ENCODE measurements at places on chromosomes 2 and 18. TPM values are rescaled to one million over a fixed set of nuclear protein-coding genes. Genes with fewer than 3 reads are reported as not detected.
A peak's percentile ranks its signal among the peaks of the same experiment; 100 is the strongest.

The SMYD1 gene
- total RNA-seq = under 0.01 TPM

The VWA3B gene
- total RNA-seq = not detected

The SFT2D3 gene
- 4.7 TPM for total RNA-seq

The HOXD11 gene
- total RNA-seq = 26.4 TPM

- DNase-seq = no peak
Measured at GRCh38 chr2:37820471-37820986, 104.6 kb upstream of the RMDN2 start.

DNA sequence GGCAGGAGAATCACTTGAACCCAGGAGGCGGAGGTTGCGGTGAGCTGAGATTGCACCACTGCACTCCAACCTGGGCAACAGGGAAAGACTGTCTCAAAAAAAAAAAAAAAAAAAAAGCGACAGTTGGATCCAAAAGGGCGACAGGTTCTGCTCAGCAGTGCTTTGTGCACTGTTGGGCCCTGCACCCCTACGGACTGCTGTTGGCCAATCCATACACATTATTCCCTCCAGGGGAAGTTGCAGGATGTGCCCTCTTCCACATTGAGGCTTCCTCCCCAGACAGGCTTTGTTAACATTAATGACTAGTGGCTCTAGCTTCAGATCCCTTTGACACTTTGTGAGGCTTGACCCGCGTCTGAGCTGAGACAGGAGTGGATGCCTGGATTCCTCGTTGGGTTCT is 9.4 kb downstream of the NT5DC4 start:
- no peak for DNase-seq

DNA sequence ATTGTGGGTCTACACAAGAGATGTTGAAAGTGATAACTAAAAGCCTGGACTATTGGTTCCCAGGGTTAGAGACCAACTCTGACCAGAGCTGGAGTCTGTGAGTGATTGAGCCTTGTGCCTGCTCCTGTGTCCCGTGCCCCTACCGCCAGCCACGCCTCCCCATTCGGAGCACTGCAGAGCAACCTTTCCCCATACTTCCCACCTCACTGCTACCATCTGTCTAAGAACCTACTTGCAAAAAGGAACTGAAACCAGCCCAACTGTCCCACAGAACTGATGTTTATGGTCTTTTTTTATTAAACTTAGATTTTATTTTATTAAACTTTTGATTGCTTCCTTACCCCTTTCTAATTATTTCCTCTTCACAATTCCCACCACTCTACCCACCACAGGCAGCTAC is 300.3 kb upstream of the MGAT5 start:
- no peak for DNase-seq

DNA sequence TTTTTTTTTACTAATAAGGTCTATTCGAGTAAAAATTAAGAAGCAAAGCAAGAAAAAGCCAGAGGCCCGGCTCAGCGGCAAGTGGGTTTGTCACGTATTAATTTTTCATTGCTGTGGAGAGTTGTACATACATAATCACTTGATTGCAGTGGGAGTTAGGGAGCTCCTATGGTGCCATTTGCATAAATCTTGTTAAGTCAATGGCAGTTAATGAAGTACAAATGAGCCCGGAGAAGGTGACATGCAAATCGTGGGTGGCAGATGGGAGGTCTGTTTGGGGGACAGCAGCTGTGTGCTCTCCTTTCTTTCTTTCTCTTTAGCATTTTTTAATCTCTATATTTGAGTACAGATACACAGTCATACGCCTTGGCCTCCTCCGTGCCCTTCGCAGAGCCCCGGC is 317.0 kb downstream of the AGAP1 start:
- no peak for DNase-seq

GRCh38 chr18:38981389-38981788 is 1415.8 kb upstream of the CELF4 start:
- DNase-seq = no peak

- peak; percentile 36 for DNase-seq
Measured at GRCh38 chr2:110219496-110220189, 7.3 kb upstream of the MTLN start.

DNA sequence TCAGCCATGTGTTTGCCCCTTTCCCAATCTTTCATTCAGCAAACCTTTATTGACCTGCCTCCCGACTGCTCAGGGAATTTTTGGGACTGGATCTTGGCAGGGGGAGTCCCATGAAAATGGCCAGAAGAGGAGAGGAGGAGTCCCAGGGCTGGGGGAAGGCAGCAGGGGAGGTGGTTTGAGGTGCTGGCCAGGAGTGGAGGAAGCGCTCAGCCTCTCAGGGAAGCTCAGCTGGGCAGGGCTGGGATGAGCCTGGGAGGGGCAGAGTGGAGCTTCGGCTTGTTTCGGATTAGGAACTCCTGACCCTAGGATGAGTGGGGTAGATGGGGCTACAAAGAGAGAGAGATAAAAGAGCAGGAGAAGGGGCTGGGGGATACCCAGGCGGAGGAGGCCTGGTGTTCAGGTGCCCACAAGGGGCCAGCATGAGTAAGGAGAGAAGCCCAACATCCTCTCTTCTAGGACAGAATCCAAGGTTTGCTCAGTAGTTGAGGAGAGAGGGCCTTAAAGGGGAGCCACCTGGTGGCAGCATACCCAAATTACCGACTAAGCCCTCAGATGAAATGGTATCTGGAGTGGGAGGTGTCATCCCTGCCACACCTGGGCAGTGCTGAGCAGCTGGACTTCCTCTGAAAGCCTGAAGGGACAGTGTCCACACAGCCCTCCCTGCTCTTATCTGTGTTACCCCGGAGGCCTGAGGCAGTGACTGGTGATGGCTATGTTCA is 91.1 kb downstream of the INHBB start:
- peak; percentile 20 for DNase-seq

DNA sequence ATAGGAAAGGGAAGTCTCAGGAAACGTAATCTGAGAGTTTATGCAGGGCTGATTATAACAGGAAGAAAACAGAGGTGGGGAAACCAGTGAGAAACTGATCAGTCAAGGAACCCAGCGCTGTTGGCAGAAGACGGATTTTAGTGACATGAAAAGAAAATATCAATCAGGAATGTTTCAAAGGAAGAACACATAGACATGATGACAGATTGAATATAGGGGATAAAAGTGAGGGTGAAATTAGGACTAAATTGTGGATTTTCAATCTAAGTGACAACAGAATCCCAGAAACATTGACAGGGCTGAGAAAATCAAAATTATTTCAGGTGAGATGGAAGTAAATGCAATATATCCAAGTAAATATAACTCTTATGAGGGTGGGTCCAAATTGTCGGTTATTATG is 199.8 kb upstream of the CCDC150 start:
- DNase-seq = no peak

DNA sequence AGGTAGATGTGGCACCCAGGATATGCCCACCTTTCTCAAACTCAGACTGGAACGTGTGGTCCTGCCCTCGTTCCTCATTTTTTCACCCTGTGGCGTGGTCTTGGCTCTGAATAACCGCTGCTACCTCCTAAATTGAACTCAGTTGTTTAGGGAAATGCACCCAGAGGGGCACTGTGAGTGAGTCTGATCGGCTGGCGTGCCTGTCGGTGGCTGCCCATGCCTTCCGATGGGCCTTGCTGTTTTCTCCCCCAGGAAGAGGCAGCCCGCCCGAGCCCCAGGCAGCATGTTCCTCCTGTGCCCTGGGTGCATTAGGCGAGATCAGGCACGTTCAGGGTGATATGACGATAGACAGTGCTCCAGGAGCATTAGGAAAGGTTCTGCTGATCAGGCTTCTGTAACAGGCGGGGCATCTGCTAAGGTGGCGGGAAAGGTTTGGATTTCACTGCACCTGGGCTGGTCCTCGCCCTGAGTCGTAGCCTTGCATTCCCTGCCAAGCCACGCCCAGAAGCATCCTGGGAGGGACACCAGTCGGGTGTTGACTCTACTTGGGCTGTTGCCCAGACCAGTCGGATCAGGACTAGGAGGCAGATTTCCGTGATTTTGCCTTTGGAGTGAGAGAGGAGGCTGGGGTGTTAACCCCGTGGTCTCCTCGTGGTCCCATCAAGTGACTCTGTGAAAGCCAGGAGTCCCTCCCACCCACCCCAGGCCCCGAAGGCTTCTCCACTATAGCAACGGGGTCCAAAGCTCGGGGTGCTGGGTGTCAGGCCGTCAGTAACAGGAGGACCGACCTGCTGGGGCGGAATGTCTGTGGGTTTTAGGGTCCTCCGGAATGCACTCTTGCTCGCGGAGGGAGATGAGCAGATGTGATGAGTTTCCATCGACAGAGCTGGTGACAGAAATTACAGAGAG is 75.1 kb downstream of the SH3BP4 start:
- peak; percentile 27 for DNase-seq

DNA sequence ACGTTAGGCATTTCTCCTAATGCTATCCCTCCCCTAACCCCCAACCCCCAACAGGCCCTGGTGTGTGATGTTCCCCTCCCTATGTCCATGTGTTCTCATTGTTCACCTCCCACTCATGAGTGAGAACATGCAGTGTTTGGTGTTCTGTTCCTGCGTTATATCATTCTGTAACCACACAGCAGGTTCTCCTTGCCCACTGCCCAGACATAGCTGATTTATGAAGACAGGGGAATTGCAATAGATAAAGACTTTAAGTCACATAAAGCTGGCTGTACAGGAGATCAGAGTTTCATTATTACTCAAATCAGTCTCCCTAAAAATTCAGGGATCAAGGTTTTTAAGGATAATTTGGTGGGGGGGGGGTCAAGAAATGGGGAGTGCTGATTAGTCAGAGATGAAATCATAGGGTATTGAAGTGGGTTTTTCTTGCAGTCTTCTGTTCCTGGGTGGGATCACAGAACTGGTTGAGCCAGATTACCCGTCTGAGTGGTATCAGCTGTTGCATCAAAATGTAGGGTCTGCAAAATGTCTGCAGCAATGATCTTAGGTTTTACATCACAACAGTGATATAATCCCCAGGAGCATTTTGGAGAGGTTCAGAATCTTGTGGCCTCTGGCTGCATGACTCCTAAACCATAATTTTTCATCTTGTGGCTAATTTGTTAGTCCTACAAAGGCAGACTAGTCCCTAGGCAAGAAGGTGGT is 392.1 kb upstream of the KCNJ3 start:
- DNase-seq = no peak

DNA sequence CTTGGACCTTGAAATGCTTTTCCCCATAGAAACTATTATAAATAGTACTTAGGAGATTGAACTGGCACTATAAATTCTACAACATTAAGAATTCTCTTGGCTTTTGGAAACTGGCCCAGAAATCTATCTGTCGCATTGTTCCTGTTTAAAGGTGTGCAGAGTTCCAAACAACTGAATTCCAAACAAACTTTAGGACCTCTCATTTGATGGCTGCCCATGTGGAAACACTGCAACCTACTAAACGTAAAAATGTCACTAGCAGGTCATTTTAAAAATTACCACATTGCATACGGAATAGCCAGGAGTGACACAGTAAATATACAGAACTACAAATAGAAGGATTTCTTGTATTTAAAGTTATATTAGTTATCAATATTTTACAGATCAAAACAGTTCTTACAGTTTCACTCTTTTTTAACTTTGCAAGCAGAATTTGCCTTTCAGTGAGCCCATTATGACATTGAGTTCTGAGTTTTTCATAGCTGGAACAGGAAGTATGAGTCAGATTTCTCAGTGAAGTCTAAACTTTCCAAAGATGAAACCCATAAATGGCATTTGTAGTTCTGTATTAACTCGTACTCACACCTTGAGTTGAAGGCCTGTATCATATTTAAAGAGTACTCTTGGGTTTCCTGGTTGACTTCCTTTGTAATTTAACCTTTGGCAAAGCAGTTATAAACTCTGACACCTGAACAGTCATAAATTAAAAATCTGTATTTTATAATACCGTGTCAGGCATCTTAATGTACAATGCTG is 142.3 kb upstream of the BOD1L2 start:
- peak; percentile 55 for DNase-seq

DNA sequence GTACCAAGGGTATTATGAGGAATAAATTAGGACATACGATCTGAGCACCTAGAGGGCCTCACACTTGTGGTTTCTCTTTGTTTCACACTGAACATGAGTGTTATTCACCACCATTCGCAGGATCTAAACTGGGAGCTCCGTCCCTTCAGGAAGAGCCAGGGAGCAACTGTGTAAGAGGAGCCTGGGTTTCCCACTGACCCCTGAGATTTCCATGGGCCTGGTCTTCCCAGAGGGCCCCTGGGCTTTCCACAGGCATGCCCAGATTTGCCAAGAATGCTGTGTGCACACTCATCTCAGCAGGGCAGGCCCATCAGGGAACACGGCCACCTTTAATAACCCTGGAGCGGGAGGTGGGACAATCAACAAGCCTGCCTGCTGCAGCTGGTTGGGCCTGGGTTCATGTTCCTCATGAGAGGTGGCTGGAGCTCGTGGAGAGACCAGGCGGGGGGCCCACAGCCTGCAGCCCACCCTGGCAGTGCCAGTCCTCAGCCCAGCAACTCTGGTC is 416.8 kb upstream of the MYT1L start:
- DNase-seq = no peak

GRCh38 chr18:23106575-23106974 is 28.7 kb upstream of the CABLES1 start:
- peak; percentile 93 for DNase-seq

- peak; percentile 16 for DNase-seq
Measured at GRCh38 chr18:74942319-74942910, 266.5 kb downstream of the PTGR3 start.

DNA sequence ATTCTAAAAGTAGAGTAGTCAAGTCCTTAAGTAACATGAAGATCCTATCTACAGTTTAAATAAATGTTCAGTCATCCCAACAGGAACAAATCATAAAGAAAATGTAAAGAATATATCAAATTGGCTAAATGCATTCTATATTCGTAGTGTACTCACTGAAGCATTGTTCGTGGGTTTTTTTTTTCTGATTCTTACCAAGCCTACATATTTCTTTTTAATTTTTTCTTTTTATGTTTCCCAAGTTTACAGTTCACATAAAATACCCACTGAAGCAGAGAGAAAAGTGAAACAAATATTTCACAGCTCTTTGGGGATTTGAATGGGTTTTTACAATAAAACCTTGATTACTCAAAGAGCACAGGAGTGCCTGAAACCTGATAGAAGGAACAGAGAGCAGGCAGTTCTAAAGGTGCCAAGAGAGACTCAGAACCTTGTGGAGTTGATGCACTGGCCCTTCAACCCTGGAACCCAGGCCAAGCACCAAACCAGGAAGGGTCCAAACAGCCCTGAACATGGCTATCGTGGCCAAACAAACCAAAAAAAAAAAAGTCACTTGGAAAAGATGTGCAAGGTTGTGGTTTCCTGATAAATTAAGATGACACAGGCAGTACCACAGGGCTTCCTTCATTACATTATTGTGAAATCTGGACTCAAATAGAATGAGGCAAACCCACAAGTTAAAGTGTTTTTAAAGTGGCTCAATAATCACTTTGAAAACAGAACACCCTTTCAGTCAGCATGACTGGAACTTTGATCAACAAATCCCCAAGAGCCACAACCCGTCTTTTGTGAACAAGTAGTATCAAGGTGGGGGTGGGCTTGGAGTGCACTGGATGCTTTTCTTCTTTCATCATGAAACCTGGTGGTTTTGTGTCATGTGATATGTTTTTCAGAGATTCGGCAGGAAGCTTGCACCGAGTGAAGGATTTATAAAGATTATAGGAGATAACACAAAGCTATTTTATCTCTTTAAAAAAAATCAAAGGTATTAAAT is 245.0 kb upstream of the FN1 start:
- DNase-seq = peak; percentile 90

DNA sequence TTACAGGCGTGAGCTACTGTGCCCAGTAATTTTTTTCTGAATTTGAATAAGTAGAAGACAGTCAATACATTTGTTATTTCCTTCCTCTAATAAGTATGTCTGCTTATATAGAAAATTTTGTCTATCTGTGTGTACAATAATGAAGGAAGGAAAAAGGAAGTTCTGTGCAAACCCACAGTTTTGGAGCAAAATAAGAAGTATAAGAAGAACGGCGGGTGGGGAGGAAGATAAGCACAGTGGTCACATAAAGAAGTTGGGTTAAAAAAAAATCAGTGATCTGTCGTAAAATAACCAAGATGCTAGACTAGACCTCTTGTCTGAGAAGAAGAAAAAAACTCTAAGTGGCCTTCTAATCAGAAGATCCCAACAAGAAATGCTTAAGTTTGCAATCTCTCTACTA is 20.2 kb downstream of the MGAT4A start:
- DNase-seq = no peak

Data from fibroblast of villous mesenchyme (primary cell).